Amygdala (tissue), 56 donors: ENCODE measurements at places on chromosomes 2 and 18.

- no peak for DNase-seq
These were observed 185.3 kb downstream of the PRKCE start for GRCh38 chr2:45836740-45837139.

GRCh38 chr2:204258890-204259289 is 286.4 kb upstream of the PARD3B start:
- no peak for DNase-seq

DNA sequence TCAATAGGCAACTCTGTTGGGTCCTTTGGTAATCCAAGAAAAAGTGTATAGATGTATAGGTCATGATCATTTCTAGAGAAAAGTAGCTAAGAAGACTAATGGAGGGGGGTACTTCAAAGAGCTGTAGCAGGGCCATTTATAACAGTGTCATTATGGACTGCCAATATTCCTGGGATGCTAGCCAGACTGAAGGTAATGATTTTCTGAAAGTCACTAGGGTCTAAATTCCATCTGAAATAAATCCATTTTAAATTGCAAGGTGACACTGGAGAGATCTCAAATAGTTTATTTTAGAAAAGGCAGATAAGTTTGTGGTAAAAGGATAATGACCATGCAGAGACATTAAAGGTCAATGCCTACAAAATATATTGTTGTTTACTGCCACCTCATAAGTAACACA is 4.5 kb upstream of the SPC25 start:
- no peak for DNase-seq

DNA sequence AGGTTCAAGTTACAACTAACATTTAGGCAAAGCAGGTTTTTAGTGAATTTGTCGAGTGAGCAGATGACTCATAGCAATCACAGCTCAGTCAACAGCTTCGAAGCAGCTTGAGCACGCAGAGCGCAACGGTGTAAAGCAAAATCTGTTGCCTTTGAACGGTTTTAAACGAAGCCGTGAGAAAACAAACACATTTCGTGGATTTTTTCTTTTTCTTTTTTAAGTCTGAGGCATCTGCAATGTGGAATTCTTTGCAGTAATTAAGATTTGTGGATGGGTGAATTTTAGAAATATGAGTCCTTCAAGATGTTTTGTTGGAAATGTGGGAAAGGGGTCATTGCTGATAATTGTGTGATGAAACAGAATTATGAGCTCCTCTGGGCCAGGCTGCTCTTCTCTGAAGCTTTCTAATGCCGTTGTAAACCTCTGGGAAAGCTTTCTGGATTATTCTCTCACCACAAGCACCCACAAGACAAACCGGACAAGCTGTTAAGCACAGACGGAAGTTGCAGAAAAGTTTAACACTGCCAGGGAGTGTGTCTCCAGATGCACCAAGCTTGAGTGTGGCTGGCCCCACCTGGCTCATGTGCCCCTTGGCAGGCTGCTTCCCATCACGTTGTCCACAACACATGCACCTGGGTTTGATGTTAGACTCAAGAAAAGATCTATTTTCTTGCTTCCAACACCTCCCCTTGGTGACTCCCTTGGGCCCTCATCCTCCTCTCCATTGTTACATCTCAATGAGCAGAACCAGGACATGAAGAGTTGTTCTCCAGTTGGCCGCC is 224.7 kb downstream of the ACKR3 start:
- DNase-seq: no peak

- peak; percentile 27 for DNase-seq
These were observed 11.4 kb downstream of the HK2 start for GRCh38 chr2:74845217-74845751.

DNA sequence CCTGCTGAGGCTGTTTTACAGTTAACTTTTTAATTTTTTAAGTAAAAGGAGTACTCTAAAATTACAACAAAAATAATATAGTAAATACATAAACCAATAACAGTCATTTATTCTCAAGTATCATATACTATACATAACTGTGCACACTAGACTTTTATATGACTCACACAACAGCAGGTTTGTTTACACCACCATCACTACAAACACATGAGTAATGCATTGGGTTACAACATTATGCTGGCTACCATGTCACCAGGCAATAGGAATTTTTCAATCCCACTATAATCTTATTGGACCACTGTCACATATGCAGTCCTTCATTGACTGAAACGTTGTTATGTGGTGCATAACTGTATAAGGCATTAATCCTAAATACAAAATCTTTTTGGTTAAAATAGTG is 42.5 kb downstream of the RASGRP3 start:
- no peak for DNase-seq

GRCh38 chr2:217695033-217695520 is 307.7 kb downstream of the TNS1 start:
- DNase-seq: no peak

DNA sequence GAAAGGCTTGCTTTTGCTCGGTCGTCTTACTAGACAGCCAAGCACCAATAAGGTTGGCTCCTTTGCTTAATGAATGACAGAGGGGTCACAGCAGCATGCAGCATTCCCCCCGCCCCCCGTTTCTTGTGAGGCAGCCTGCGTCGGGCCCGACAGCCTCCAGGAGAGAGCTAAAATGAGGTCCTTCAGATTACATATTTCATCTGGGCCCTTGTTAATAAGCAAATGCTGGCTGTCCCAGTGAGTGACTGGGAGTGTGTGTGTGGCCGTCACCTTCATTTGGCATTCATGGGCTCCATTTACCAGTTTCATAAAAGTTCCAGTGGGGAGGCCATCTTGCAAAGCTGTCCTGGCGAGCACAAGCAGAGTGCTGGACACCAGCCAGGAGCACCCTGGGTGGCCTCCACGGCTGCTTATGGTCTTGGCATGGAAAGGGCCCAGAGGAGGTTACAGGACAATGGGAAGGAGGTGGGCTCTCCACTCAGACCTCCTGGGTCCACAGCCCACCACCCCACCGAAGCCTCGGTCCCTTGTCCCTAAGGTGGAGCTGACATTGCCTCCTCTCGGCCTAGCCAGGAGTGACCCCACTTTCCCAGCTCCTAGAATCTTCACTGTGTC is 37.2 kb downstream of the ODC1 start:
- DNase-seq: no peak

GRCh38 chr2:133541376-133541775 is 26.9 kb downstream of the NCKAP5 start:
- DNase-seq: no peak

DNA sequence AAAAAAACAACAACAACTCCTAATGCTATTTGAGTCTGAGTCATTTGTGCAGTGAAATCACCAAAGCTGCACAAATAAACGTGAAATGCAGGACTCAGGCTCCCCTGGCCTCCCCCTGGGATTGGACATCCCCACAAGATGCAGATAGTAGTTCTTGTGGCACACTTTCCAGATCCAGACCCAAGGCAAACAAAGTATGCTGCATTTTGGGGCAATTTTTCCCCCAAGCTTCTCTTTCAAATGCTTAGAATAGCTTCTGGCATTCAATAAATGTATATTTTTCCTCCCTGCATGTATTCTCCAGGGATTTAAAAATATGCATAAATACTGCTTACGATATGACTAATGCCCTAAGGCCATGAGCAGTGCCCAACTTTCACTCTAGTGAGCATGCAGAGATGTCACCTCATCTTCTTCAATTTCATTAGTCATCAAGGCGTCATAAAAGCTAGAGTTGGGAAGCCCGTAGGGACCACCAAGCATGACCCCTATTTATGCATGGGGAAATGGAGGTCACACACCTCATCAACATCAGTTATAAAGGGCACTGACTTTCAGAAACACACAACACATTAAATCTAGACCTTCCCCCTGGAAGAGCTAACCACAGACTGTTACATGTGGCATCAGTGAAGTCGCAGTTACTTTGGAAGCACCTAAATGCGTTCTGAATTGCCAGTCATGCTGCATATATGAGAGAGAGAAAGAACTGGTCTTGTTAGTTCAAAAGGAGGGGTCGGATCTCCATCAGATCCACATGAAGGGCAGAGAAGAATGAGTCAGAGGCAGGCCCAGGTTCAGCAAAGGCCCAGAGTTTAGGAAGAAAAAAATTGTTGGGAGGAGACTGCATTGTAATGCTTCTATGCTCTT is 374.1 kb downstream of the LPIN1 start:
- DNase-seq: no peak

DNA sequence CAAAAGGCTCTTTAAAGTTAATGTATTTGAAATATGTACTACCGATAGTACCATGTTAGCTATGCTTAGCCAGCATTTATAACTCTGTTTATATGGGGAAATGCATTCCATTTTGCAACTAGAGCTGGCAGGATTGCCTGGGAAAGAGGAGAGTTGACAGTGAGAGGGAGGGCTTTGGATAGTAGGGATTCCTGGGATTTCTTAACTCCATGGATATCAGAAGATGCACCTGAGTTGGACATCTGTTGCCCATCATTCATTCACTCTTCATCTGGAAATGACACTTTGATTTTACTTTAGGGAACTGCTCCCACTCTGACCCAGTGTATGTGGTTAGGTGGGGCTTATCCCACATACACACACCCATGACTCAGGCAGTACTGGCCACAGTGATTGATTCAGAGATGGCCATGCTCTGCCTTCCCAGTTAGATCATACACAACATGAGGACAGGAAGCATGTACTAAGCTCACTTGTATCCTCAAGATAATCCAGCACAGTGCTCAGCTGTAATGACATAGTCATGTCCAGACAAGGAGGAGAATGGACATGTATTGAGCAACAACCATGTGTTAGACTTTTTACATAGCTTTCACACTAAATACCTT is 248.8 kb downstream of the MREG start:
- DNase-seq: no peak

DNA sequence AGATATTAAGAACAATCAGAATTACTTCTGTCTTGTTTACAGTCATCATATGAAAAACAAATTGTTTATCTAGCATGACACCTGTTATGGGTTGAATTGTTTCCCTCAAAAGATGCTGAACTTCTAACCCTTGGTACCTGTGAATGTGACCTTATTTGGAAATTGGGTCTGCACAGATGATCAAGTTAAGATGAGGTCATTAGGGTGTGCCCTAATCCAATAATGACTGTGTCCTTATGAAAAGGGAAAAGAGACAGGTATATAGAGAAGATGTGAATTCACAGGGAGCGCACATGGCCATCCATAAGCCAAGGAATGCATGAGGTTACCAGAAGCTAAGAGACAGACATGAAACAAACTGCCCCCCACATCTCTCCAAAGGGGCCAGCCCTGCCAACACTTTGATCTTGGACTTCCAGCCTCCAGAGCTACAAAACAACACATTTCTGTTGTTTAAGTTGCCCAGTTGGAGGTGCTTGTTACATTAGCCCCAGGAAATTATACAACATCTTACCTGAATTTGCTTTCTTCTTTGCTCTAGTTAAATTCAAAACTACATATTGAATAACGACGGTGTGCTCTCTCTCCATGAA is 2.3 kb upstream of the HPCAL1 start:
- no peak for DNase-seq

DNA sequence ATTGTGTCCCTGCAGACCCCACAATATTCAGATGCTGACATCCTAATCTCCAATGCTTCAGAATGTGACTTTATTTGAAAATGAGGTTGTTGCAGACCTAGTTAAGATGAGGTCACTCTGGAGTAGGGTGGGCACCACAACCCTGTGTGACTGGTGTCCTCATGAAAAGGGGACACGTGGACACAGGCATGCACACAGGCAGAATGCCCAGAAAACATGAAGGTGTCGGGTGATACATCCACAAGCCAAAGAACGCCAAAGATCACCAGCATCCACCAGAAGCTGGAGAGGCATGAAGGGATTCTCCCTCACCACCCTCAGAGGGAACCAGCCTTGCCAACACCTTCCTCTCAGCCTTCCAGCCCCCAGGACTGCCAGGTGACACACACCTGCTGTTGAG is 69.3 kb downstream of the AFF3 start:
- no peak for DNase-seq

- DNase-seq: no peak
These were observed 38.9 kb upstream of the ATIC start for GRCh38 chr2:215272918-215273317.

GRCh38 chr18:74760436-74760835 is 162.8 kb downstream of the ZNF407 start:
- no peak for DNase-seq

- no peak for DNase-seq
These were observed 247.1 kb downstream of the BCL11A start for GRCh38 chr2:60306267-60306861.

GRCh38 chr2:81481242-81481993 is 1176.9 kb upstream of the LRRTM1 start:
- DNase-seq: no peak

GRCh38 chr2:74181739-74182138 is 3.1 kb upstream of the MOB1A start:
- no peak for DNase-seq

DNA sequence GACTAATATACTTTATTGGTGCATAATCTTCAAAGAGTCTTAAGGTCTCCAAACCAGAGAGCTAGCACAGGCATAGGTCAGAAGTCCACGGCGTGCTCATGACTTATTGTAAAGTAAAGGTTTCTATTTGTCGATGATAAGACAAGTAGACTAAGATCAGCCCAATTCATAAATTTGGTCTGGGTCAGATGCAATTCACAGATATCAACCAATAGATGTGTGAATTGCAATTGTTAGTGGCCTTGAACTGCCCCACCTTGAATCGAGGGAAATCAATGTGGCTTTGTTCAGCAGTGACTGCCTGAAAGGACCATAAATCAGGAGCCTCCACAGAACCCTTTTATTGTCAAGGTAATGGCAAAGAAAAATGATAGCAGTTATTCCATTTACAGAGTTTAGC is 39.1 kb upstream of the CPS1 start:
- DNase-seq: no peak

GRCh38 chr2:120738117-120738516 is 2.4 kb downstream of the GLI2 start:
- DNase-seq: no peak

- DNase-seq: no peak
These were observed 85.4 kb upstream of the B3GNT2 start for GRCh38 chr2:62110415-62111025.

- no peak for DNase-seq
These were observed 68.6 kb downstream of the GALNT3 start for GRCh38 chr2:165725421-165725820.

DNA sequence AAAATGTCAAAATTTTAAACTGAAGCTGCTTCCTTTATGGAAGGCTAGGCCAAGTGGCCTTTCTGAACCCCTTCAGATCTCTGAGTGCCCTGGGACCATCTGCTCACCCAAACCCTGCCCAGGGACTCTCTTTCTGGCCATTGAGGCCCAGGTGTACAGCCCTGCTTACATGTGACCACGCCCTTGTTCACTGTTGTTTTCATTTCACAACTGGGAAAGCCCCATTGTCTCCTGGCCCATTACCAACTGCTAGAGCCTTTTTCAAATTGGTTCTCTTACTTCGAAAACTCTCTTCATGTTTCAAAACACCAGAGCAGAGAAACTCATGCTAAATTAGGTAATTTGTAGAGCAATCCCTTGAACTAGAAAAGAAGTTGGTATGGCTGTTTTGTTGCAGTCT is 219.5 kb upstream of the TANK start:
- DNase-seq: no peak

DNA sequence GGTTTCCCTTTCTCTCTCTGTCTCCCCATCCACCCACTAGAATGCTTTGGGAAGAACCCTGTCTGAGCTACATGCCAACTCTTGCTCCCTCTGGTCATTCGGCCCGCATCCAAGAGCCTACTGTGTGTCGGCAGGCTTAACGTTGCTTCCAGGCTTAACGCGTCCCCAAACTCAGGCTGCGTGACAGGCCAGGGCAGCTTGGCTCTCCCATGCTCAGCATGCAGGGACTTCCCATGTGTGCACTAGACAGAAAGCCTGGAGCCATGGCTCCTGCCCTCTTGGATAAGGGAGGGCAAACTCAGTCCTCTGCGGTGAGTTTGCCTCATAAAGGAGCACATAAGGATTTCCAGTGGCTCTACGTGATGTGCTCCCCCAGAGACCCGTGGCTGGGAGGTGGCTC is 43.2 kb downstream of the RPL31 start:
- no peak for DNase-seq
